HFFc6 (cell line): ENCODE measurements at places on chromosomes 4 and X. TPM values are rescaled to one million over a fixed set of nuclear protein-coding genes. Genes with fewer than 3 reads are reported as not detected.

The ZNF711 gene
- total RNA-seq = 0.02 to 0.07 TPM in 2 of 3 replicates, not detected in the other

DNA sequence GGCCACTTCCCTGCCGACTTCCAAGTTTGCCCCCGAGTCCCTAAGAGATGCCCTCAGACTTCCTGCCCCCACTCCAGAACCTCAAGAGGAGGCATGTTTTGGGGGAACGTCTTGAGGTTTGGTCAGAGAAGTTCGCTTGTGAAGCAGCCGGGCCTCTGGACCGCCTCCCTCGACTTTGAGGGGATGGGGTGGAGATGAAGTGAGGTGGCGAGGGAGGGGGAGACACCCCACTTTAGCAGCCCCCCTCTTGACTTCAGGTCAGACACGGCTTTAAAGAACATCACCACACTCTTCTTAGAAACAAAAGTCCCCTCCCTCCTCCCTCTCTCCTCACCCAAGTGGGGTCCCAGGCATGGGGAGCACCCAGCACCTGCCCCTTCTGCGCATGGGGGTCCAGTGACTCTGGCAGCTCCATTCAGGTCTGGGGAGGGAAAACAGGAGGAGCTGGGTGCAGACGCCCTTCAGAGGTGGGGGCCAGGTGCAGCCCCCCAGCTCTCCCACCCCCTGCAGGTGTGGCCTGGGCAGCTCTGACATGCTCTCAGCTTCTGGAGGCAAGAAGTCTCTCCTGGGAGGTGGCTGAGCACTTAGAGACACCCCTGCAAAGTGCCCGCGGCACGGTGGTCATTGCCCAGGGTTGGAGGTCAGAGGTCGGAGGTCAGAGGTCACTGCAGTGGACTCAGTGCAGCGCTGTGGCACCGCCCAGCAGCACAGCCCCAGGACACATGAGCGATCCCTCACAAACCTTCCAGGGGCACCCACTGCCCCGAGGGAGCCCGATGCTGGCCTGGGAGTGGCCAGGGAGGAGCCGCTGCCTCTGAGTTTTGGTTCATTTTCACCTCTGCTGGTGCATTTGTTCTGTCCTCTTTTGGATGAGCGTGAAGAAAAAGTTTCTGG is 108.8 kb downstream of the CPZ start:
- no peak for DNase-seq
- H3K4me3 ChIP-seq = no peak overlapping the region
- no peaks in the 10 kb centered on the region for H3K4me1 ChIP-seq
- no peak overlapping the region for H3K27ac ChIP-seq
- peaks cover 29% of the 10 kb centered on the region for H3K27me3 ChIP-seq

- H3K36me3 ChIP-seq = no peaks in the 10 kb centered on the region
- H3K27ac ChIP-seq = no peak overlapping the region
- no peaks in the 10 kb centered on the region for H3K4me1 ChIP-seq
- DNase-seq = no peak
Observed at GRCh38 chr4:33628296-33628695, 2616.0 kb downstream of the ARAP2 start.

- H3K4me3 ChIP-seq = no peak overlapping the region
- DNase-seq = no peak
- H3K36me3 ChIP-seq = no peaks in the 10 kb centered on the region
Observed at GRCh38 chrX:129158505-129158904, 364.8 kb downstream of the SMARCA1 start.

DNA sequence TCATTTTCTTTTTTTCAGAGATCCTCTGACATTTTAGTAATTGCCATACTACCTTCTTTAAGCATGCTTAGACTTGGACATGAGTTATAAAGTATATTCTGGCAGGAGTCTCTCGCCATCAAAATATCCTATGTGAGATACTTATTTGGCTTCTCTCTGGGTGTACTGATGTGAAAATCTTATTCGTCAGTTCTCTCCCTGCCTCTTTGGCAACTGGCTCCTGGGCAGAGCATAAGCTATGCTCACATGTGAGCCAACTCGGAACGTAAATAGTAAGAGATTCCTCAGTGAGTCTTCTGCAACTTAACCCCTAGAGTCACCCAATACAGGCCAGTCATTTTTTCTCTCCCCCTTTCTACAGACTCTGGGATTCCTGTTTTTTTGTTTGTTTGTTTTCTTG is 91.6 kb downstream of the MAGEB17 start:
- peaks cover 2% of the 10 kb centered on the region; the same call in 1 of the 2 replicates for H3K27me3 ChIP-seq
- no peak overlapping the region for H3K27ac ChIP-seq
- DNase-seq = no peak
- H3K4me1 ChIP-seq = no peaks in the 10 kb centered on the region
